ENCODE measurements at places on chromosomes 12 and 14.
A peak's percentile ranks its signal among the peaks of the same experiment; 100 is the strongest.

DNA sequence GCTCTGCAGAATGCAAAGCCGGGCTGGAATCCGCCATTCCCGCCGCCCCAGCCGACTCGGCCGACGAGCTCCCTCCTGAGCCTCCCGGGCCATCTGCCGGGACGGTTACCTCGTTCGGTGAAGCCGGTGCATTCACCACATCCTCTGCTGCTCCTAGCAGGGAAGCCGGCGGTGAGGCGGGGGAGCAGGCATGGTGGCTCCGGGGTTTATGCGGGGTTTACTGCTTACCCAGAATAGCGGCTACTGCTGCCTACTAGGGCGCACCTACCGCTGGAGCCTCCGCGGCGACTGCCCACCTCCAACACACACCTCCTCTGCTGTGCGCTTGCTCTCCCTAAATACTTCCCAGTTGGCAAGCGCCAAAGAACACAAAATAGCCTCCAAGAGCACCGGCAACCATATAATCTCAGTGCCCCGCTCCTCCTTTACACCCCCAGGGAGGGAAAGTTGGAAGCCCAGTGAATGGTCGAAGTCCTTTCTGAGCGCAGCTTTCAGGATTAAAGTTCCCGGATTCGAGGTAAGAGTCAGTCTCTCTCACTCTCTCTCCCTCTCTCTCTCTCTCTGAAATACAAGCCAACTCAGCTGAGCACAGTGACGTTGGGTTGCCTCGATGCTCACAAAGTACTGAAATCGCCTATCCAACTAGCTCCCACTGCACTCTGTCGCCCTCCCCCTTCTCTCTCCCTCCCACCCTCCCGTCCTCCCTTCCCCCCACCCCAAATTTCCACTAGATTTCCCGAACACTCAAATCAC lies at the start of gene TBX5:
Gene TBX5 (minus strand): TSS at position 626 of the 753 bp plus-strand sequence. CDS start 2,246 bp downstream, outside the sequence.
- peak; percentile 97 for DNase-seq
- peak within 1 kb of the TSS; percentile 92 for H3K27ac ChIP-seq
- H3K36me3 ChIP-seq: no peaks in the 10 kb centered on the region
- no peaks in the 10 kb centered on the region for H3K4me1 ChIP-seq

GRCh38 chr14:102805941-102806340 lies 28.7 kb downstream of the TRAF3 start:
- no peak overlapping the region for H3K4me3 ChIP-seq
- no peaks in the 10 kb centered on the region for H3K4me1 ChIP-seq
- DNase-seq: no peak
- no peaks in the 10 kb centered on the region for H3K36me3 ChIP-seq
- H3K27me3 ChIP-seq: no peaks in the 10 kb centered on the region
- H3K27ac ChIP-seq: no peak overlapping the region

DNA sequence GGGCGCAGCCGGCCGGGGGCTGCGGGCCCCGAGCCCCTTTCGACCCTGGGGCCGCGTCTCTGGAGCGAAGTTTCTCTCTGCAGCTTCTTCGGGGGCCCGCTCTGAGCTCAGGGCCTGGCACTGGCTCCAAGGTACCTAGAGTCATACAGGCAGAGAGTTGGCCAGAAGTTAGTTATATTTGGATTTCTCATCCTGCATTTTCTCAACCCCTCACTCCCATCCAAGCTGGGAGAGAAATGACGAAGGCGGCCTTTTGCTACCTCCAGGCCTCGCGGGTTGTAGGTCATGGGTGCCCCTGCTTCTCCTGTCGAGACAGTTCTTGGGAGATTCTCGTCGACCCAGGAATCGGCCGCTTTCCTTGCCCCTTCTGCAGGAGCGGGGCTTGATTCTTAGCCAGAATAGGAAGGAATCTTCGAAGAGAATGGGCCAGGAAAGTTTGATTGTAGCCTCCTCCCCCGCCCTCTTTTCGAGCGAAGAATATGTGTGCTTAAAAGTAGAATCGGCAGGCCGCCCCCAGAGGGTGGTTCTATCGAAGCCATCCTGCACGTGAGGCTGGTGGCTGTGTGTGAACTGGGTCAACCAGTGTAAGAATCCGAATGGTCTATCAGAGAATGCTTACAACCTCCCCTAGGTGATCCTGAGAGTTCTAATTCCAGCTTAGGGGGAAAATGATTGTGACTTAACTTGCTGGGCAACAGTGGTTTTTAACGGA lies 785 bp downstream of the MLEC start:
- no peaks in the 10 kb centered on the region for H3K36me3 ChIP-seq
- peak overlapping the region; percentile 80 for H3K27ac ChIP-seq
- H3K4me1 ChIP-seq: peaks cover 8% of the 10 kb centered on the region
- DNase-seq: peak; percentile 29
- H3K4me3 ChIP-seq: peak overlapping the region; percentile 74
- no peaks in the 10 kb centered on the region for H3K27me3 ChIP-seq

DNA sequence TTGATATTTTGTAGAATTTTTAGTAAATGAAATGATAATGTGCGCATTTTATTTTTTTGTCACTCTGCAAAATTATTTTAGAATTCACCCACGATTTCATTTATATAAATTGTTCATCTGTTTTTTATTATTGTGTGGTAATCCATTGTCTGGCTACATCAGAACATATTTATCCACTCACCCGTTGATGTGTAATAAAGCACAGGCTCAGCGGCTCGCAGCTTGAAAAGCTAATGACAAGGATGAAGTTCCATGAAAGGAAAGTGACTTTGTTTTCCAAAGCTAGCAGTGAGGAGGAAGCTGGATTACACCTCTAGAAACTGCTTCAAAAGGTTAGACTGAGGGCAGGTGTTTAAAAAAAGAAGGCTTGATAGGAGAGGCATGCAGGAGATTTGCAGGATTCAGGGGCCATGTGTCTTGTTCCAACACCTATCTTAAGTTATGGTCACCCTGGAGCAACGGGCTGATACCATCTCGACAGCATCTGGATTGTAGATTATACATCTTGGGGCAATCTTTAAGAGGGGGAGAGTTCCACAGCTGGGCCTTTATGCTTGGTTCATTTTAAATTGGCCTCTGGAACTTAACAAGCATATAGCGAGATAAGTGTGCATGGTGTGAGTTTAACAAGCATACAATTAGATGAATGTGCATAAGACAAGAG lies 194.1 kb downstream of the TMTC3 start:
- no peak for DNase-seq
- no peaks in the 10 kb centered on the region for H3K4me1 ChIP-seq
- H3K4me3 ChIP-seq: no peak overlapping the region
- H3K27me3 ChIP-seq: no peaks in the 10 kb centered on the region
- no peaks in the 10 kb centered on the region for H3K36me3 ChIP-seq

DNA sequence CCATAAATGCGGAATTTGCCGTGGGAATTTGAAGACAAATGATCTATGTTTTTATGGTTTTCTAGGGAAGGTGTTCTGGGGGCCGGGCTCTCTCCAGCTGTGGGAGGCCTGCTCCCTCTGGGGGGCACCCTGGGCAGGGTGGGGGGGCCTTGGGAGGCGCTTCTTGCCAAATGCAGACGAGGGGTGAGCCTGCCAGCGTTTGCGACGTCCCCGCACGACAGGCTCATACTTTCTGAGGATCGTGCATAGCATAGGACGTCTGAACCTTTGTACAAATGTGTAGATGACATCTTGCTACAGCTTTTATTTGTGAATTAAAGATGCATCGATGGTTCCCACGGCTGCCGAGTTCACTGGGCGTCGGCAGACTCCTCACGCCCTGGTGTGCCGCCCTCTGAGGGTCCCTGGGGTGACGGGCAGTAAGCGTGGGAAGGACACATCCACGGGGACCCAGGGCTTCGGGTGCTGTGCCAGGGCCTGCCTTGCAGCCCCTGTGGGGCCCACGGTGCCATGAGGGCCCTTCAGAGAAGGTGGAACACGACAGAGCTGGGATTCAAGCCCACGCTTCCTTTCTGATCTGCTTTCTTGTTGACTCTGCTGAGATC lies 42.3 kb downstream of the KIF26A start:
- DNase-seq: no peak
- no peak overlapping the region for H3K27ac ChIP-seq
- H3K27me3 ChIP-seq: no peaks in the 10 kb centered on the region
- no peaks in the 10 kb centered on the region for H3K36me3 ChIP-seq
- H3K4me3 ChIP-seq: no peak overlapping the region
- no peaks in the 10 kb centered on the region for H3K4me1 ChIP-seq

DNA sequence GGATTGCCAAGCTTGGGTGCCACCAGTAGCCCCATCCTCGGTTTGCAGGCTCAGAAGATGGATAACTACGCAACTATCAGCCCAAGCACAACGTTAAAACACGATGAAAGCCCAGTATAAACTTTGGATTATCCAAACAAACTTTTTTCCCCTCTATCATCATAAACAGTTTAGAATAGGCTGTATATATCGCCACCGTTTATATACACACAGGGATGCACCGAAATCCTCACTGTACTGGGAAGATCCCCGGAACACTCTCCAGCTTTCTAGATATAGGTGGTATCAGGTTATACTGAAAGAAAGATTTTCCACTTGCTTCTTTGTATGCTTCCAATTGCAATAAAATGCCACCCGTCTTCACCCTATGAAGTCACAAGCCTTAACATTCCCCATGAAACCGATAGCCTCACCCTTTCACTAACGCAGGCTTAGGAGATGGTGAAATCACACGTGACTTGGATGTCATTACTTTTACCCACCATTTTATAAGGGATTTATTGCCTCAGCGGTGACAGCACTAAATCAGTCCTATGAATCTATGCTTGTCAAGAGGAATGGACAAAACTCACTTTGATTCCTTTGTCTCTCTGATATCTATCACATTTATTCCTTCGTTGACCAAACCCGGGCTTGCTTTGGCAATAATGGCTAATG lies 207.6 kb upstream of the FOXN3 start:
- H3K27ac ChIP-seq: no peak overlapping the region
- H3K36me3 ChIP-seq: no peaks in the 10 kb centered on the region
- no peaks in the 10 kb centered on the region for H3K4me1 ChIP-seq
- H3K4me3 ChIP-seq: no peak overlapping the region
- H3K27me3 ChIP-seq: no peaks in the 10 kb centered on the region

- H3K4me1 ChIP-seq: no peaks in the 10 kb centered on the region
- no peaks in the 10 kb centered on the region for H3K27me3 ChIP-seq
- H3K27ac ChIP-seq: no peak overlapping the region
- no peaks in the 10 kb centered on the region for H3K36me3 ChIP-seq
- peak; percentile 47 for DNase-seq
- no peak overlapping the region for H3K4me3 ChIP-seq
These were observed 408.3 kb downstream of the EGLN3 start for GRCh38 chr14:33542338-33543287.

DNA sequence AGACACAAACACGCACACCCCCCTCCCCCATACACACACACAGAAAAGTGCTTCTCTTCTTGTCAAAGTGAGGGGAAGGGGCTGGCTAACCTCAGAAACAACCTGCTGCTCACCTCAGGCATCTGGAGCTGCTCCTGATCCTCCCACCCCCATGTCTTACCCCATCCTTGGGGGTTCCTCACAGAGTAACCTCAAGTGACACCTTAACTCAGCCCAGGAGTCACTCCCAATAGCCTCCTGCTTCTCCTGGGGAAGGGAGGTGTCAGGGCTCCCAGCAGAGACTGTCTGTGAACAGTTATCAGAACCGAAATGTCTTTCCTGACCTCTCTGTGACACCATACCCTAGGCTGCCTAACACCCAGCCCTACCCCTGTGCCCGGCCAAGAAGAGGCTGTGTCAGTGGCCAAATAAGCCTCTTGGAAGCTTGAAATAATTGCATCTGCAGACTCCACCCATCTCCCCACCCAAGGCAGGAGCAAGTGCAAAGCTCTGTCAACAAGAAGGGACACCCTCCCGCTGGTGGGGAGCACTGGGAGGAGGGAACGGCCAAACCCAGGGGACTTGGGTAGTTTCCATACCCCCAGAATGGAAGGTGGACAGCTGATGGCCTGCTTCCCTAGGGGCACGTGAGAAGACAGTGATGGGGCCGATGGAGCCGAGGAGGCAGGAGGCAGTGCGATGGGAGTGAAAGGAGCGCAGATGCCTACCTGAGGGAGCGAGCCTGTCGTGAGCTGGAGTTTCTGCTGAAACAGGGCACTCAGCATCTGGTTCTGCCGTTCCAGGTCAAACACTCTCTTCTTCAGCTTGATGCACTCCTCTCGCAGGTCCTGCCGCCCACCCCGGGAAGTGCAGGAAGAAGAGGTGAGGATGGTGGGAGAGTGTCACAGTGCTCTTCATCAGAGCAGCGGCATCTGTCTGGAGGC lies 26.8 kb downstream of the NCKAP5L start:
- H3K4me3 ChIP-seq: no peak overlapping the region
- no peak overlapping the region for H3K27ac ChIP-seq
- peaks cover 32% of the 10 kb centered on the region for H3K36me3 ChIP-seq
- H3K27me3 ChIP-seq: no peaks in the 10 kb centered on the region
- H3K4me1 ChIP-seq: no peaks in the 10 kb centered on the region

DNA sequence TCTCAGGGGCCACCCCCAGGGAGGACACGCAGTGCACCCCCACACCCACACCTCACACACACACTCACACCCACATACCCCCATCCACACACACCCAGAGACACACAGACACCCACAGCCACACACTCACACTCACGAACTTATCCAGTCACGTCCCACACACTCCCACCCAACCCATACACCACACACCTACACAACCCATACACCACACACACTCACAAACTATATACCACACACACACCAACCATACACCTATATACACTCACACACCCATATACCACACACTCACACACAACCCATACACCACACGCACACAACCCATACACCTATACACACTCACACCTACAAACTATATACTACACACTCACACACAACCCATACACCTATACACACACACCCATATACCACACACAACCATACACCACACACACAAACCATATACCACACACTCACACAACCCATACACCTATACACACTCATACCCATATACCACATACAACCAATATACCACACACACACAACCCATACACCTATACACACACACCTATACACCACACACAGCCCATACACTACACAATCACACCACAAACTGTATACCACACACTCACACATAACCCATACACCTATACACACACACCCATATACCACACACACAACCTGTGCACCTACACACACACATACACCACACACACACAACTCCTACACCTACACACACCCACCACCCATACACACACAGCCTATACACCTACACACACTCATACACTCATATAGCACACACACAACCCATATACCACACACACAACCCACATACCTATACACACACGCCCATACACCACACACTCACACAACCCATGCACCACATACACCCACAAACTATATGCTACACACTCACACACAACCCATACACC lies 42.7 kb downstream of the TMEM121 start:
- DNase-seq: no peak
- H3K4me1 ChIP-seq: no peaks in the 10 kb centered on the region
- H3K36me3 ChIP-seq: no peaks in the 10 kb centered on the region
- no peaks in the 10 kb centered on the region for H3K27me3 ChIP-seq
- no peak overlapping the region for H3K27ac ChIP-seq
- H3K4me3 ChIP-seq: no peak overlapping the region

DNA sequence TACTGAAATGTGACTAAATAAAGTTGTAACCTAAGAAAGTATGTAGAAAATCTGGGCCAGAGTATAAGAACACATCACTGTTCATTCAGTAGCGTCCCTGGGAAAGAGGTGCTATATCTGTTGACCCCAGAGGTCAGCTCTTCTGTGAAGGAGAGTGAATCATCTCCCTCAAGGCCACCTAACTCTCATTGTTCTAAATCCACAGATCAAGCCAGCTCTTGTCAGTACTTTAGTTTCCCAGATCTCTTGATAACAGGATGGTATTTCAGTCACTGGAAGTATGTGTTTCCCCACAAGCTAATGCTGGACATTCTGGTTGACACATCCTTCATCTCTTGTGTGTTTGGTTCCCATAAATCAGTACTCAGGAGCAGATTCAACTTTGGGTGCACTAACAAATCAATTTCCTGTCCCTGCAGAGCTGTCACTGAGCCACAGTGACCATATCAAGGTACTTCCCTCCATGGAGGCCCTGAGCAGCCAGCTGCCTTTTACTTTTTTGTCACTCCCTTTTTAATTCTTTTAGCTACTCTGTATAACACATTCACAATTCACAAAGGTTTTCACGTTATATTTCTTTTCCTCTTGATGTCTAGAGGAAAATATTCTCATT lies 7.8 kb downstream of the KRT1 start:
- H3K4me3 ChIP-seq: no peak overlapping the region
- H3K27me3 ChIP-seq: peaks cover 2% of the 10 kb centered on the region
- peak; percentile 27 for DNase-seq
